H4 (cell line): ENCODE measurements at places on chromosomes 3 and 15. TPM values are rescaled to one million over a fixed set of nuclear protein-coding genes. Genes with fewer than 3 reads are reported as not detected.

Gene PIERCE2
- 1.3 and 6.5 TPM in 2 replicates for total RNA-seq

DNA sequence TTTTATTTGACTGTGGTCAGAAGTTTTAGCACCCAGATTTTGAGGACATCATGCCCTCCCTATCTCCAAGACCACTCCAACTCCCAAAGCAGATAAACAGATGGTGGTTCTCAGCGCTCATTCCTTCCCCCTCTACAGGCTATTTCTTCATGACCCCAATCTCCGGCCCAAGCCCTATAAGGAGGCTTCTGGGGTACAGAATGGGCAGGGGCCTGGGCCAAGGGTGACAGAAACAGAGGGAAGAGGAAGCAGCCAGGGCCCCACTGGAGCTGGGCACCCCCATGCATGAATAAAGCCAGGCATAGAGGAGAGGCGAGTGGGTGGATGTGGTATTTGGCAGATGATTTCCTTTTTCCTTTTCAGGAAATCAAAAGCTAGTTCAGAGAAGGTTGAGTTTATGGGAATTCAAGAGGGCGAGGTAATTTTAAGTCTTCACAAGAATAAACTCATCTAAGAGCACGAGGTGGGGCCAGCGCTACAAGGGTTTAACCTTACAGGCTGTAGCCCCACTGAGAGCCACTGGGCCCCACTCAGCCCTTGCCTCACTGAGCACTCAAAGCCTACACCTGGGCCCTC, 104.8 kb upstream of the HERC1 start:
- no peak for DNase-seq

Gene SERINC4
- not detected in 2 replicates for total RNA-seq

- DNase-seq, result no peak
Measured at GRCh38 chr3:17142516-17142915, 257.8 kb downstream of the PLCL2 start.

GRCh38 chr3:55406696-55407425, 80.2 kb downstream of the WNT5A start:
- no peak for DNase-seq

GRCh38 chr15:42710662-42711061, 26.3 kb downstream of the CDAN1 start:
- DNase-seq, result no peak

Gene HES1
- total RNA-seq, result 19.3 and 22.5 TPM in 2 replicates

DNA sequence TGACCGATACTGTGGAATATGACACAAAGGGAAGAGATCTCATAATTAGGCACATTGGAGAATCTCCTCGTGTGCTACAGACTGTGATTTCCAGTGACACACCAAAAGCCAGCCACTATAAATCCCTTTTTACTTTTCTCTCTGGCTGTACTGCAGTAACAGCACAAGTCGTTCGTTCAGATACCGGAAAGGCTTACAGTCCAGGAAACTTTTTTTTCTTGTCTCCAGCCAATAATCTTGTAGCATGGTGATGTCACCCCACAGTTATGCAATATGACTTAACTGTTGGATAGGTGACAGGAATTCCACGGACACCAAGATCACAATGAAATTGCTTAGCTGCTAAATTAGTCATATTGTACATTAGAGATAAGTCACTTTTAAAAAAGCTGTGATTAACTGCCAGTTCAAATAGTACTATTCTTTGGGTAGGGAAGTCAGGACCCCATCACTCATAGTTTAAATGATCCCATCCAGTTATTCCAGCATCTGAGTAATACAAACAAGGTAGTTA, 36.3 kb upstream of the TSC22D2 start:
- peak; percentile 98 for DNase-seq

Gene LSAMP
- 4.7 and 5.9 TPM in 2 replicates for total RNA-seq

Gene TMOD3
- 21.2 and 22.5 TPM in 2 replicates for total RNA-seq

Gene NEK10
- total RNA-seq, result 1.8 and 1.9 TPM in 2 replicates
